ENCODE measurements at places on chromosomes 3 and 15.
A peak's percentile ranks its signal among the peaks of the same experiment; 100 is the strongest.

DNA sequence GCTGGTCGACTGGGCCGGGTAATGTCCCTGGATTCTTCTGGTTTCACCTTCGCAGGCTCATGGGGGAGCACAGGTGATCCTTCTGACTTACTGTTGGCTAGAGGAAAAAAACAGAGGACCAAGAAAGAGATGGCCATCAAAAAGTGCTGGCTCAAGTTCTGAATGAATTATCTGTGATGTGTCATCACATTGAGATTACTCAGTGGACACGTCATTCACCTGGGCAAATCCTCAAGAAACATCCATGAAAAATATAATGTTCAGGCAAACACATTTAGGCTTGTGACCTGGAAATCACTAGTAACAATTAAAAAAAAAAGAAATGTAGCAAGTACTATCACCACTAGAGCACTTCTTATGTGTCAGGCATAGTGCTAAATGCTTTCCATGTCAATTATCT is 81.5 kb upstream of the SLC2A2 start:
- DNase-seq, result no peak

- DNase-seq, result peak; percentile 66
Measured at GRCh38 chr15:70857562-70858285, 3.8 kb upstream of the LARP6 start.

DNA sequence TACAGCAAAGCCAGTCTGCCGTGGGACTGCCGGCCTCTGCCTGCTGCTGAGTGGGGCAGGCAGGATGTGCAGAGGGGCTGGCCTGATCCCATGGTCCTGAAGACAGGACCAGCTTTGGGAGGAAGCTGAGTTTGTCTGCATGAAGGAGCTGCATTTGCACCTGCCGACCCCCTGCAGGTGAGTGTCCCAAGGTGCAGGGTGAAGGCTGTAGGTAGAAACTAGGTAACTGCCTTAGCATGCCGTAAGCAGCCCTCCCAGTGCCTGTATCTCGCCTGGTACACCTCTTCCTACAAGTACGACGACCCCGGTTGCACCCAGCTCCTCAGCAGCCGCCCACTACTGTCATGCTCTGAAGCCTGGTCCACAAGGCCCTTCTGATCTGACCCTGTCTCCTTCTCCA is 34.9 kb downstream of the AMOTL2 start:
- DNase-seq, result no peak

DNA sequence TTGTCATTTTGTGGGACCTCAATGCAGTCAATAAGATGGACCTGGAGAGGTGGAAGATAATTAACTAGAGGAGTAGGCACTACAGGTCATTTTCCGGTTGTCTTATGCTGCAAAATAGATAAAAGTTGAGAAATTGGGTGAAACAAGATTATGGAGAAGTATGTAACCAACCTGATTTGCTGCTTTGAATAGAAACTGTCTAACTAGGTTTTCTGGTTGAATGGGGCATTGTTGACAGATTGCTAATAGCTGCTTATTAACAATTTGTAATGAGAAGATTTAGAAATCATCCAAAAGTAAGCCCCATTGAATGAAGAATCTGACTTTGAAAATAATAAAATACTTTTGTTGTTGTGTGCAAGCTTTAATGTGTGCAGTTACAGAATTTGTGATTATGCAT is 26.2 kb downstream of the PIAS1 start:
- no peak for DNase-seq

GRCh38 chr3:168040607-168041208 is 55.0 kb downstream of the GOLIM4 start:
- peak; percentile 41 for DNase-seq

- peak; percentile 74 for DNase-seq
Measured at GRCh38 chr15:42549032-42549491, 424 bp downstream of the HAUS2 start.

- no peak for DNase-seq
Measured at GRCh38 chr3:8423307-8423706, 78.3 kb upstream of the LMCD1 start.

DNA sequence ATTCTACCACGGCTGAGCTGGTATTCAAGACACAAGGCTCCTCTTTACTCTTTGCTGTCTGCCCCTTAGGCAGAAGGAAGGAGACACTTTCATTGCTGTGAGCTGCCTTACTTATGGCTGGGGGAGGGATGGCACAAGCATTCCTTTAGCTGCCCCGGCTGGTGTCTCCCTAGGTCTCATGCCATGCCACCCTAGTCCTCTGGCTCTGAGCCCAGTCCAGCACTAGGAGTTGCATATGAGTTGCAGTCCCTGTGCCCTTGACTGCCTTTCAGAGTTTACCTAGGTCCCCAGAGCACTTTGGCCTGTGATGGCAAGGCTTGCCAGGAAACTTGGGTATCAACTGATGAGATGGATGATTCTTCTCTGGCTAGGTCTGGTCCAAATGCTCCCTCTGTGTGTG is 296.4 kb downstream of the RBMS3 start:
- no peak for DNase-seq

DNA sequence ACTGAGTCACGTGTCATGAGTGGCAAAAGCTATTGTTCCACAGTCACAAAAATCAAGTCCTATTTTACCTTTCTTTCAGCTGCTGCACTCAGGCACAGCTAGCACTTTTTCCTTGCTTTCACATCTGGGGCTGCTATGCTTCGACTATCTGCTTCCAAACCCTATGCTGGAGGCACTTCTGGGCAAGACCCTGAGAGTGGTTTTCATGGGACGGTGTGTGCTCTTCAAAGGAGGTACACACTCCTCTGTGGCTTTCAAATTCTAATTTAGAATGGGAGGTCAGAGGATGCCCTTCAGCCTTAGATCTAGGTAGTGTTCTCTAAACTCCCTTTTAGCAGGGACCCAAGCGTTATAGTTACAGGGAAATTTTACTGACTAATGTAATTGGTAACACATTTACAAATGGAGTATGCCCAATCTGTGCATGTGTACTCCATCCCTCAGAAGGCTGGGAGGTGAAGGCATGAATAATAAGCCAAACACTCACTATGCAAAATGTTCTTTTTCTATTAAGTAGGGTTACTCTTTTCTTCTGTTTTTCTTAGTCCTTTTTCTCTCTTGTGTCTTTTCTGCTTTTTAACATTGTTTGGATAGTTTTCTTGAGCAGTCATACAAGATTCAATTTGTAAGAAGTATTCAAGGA is 188.3 kb downstream of the LSAMP start:
- no peak for DNase-seq
